Activated T-helper 1 cell treated with anti-CD3 and anti-CD28 coated beads, Interleukin-12 subunit alpha, Interleukin-12 subunit beta, Interleukin-2, Interleukin-4 antibody, amounts not matched to agents 30 ng/mL and 10 ng/mL and 1 ng/mL, durations not matched to agents 14 hours and 24 hours and 36 hours (primary cell): ENCODE measurements at places on chromosomes 16 and 17.

GRCh38 chr17:21250854-21251253, 2.4 kb downstream of the NATD1 start:
- no peak for DNase-seq

GRCh38 chr17:1882836-1883235, 53.0 kb downstream of the RPA1 start:
- no peak for DNase-seq

- DNase-seq = no peak
Measured at GRCh38 chr17:54770836-54771235, 129.8 kb upstream of the TOM1L1 start.

DNA sequence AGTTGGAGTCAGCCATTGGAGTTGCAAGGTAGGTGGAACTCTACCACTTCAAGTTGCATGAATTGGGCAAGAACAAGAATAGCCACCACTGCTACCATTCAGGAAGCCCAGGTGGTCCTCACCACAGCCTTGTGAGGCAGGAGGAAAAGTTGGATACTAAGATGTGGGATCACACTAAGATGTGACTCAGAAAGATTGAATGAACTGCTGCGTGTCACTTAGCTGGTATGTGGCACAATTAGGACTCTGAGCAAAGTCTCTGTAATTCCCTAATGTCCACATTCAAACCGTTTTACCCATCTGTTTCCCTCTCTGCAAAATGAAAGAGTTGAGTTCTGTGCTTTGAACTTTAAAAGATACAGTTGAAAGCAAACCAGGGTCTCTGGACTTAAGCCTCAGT, 44.7 kb upstream of the HS3ST3A1 start:
- DNase-seq = no peak

DNA sequence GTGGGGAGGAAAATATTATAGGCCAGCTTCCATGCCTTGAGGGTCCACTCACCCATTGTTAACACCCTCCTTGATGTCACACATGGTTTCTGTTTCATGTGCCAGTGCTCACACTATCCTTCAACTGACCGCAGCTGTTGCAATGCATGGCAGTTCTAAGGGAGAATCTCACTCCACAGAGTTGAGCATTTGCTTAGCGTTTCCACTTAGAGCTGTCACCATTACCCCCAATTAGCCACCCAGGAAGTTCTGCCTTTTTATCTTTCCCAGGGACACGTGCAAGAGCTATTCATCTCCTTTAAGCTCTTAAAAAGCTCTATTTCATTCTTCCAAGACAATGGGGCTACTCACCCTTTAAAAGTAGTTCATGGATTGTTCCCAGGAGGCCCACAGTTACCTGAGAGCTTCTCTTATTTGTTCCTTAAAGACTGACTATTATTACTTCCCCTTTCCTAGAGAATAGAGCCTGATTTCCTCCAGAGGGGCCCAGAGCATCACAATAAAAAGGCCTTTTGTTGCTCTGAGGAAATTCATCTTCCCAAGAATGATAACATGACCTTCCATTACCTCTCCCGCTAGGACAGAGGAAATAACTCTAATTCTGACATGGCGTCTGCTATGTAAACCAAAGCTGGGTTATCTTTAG, 126.8 kb downstream of the CACNG3 start:
- no peak for DNase-seq

- DNase-seq = no peak
Measured at GRCh38 chr16:53960050-53960812, 256.3 kb downstream of the FTO start.

DNA sequence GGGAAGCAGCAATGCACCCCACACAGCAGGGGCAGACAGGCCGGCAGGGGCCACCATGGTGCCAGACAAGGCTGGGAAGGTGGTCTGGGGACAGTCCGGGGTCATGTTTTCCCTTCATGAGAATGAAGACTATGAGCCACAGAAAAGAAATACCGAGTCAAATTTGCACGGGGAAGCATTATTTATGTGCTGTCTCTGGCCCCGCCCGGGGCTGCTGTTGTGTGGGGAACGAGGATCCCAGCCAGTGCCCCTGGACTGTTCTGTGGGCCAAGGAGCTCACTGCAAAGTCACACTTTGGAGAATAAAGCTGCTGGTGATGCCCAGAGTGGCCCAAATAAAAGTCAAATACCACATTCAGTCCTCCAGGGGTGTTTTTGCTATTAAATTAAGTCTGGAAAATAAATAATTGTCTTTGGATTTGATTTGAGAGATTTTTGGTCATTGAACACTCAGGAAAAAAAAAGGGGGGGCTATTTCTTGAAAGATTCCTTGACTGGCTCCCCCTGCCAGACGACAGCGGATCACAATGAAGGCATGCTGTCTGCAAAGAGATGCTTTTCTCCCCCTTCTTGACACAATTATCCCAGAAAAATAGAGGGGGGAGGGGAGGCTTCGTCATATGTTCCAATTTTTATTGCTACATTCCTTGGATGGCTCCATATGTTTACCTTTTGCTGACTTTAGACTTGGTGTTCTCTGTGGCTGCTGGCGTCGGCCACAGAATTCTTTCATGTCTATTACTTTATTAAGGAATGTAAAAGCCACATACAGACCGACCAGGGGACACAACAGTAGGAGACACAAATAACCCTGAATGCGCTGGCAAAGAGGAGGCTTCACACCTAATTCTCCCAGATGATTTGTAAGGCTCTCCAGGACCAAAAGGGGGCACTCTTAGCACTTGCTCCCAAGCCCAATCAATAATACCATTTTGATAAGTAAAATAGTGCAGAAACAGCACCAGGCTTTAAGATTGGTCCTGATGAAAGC, 27.1 kb upstream of the ANKFN1 start:
- no peak for DNase-seq

- DNase-seq = no peak
Measured at GRCh38 chr17:32192379-32192778, 50.1 kb downstream of the RHOT1 start.

GRCh38 chr17:78046923-78047322, 81.6 kb downstream of the TMC6 start:
- DNase-seq = no peak

DNA sequence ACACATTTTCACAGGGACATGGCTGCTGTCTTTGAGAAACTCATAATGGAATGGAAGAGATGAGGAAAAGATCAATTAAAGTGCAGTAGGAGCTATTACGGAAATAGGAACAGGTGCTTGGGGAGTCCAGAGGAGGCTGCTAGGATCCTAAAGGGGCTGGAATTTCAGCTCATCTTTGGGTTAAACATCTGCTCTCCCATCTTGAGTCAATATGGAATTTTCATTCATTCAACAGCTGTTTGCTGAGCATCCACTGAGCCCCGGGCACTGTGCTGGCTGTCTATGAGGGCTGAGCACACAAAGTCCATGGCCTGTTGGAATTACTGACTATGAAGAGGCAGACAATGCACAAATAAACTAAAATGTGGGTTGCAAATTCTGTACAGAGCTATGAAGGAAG, 47.9 kb downstream of the ASIC2 start:
- no peak for DNase-seq

- no peak for DNase-seq
Measured at GRCh38 chr17:31281061-31281460, 16.0 kb downstream of the OMG start.

GRCh38 chr17:75271233-75271954, 363 bp upstream of the MIF4GD start:
- peak; percentile 90 for DNase-seq

DNA sequence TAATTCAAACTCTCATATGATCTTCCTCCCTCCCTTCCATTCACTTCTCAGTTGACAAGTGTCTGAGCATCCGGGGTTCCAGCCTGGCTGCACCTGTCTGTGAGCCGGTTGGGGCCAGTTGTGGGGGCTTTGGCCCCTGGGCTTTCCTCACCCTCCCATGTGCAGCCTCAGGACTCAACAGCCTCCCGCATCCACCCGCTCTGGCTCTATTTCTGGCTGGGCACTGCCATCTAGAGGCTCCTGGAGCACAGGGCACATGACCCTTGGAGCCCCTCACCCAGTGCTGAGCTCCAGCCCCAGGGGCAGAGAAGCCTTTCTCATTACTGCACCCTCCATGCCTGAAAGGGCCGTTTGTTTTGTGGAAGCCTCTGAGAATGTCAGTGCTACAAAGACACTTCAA, 43.3 kb downstream of the HAPSTR1 start:
- DNase-seq = peak; percentile 40

DNA sequence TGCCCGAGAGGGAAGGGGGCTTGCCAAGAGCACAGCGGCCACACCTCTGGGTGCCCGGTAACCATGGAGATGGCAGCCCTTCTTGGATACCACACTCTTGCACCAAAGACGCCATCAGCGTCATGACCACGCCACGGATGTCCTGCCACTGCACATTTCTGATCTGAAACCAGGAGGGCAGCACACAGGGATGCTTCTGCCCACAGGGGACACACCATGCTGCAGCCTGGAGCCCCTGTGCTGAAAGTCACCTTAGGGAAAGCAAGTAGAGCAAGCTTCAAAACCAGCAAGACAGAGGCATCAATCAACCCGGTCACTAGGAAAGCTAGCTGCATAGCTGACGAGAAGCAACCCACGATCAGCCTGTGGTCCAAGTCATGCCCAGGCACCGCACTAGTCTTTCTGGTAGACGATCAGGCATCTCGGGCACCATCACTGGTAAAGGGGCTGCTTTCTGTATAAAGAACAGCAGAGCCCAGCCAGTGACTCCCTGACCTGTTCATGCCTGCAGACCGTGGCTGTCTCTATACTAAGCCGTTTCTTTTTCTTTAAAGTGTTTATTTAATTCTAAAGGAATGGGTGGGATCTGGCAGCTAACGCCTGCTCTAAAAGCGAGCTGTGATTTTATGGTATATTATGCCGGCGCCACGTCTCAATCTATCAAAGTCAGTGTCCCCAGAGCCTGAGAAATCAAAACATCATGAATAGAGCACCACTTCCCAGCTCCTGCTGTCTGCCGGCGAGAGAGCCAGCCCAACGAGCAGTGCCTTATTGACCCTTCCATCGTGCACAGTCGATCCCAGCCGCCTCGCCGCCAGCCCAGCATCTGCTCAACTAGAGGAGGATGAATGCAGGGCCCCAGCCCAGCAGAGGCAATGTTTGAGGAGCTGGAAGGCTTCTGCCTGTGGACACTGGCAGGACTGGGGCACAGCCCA, 244.7 kb downstream of the RBFOX3 start:
- no peak for DNase-seq

DNA sequence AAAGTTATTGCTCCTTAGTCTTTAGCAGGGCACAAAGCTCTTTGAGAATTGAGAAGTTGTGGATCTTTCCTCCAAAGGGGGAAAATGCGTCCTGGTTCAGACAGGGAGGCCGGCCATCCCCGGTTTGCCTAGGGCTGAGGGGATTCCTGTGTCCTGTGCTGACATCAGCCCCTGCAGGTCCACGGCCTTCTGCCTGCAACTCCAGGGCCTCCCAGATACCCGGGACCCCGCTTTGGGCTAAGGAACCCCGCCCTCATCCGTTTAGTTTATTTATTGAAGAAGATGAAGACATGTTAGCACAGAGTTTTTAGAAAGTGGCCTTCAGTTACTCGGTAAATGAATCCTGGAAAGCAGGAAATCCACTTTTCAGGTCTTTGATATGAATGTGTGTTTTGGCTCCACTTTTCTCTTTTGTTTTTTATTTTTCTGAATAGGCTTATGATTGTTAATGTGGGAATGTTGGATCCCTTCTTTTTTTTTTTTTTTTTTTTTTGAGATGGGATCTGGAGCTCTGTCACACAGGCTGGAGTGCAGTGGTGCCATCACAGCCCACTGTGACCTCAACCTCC, 65.6 kb downstream of the CRISPLD2 start:
- no peak for DNase-seq

GRCh38 chr17:40022961-40023541, 7.8 kb downstream of the CSF3 start:
- no peak for DNase-seq

- DNase-seq = peak; percentile 43
Measured at GRCh38 chr17:82647593-82648164, 565 bp downstream of the WDR45B start.

DNA sequence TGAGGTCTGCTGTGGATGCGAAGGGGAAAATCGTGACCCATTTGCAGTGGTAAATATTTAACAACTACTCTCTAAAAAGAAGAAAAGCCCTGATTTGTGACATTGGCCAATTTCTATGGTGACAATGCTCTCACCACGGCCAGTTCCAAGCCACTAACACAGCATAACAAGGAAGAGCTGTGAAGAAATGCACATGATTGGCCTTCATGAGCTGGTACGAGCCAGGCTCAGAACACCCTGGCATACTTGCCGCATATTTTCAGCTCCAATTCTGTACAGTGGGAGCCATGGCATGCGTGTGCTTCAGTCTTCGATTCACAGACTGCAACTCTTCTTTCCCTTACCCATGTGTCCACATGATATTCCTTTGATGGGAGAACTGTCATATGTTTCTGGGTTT, 363.9 kb upstream of the CDH5 start:
- no peak for DNase-seq

GRCh38 chr17:64270885-64271284, 7.8 kb upstream of the TEX2 start:
- DNase-seq = no peak

- DNase-seq = no peak
Measured at GRCh38 chr17:13055131-13055530, 37.3 kb upstream of the ELAC2 start.

- no peak for DNase-seq
Measured at GRCh38 chr17:82101301-82101715, 3.3 kb upstream of the FASN start.

DNA sequence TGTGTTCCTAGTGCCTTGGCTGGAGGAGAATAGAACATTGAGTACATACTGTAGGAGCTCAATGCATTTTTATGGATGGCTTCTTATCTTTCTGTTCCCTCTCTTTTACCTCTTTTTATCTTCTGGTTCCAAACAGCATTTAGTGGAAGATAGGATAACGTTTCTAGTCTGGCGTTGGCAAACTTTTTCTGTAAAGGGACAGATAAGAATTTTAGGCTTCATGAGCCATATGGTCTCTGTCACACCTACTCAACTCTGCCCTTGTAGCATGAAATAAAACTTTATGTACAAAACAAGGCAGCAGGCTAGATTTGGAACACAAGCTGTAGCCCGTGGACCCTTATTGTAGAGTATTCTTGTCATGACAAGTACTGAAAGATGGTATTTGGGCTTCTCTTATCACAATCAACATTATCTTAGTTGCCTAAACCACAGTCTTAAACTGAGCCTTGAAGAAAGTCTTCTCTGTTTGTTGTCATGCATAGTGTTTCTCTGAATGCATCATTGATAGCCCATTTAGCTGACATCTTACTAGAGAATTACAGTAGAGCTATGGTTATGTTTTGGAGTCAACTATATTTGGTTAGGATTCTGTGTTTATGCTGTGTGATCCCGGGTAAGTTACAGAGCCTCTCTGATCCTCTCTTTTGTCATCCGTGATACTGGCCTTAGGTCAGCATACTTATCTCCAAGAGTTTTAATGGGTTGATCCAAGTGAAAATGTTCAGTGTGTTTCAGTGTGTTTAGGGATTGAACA, 80.2 kb downstream of the HS3ST4 start:
- DNase-seq = no peak

- no peak for DNase-seq
Measured at GRCh38 chr16:66741950-66742808, 9.2 kb downstream of the DYNC1LI2 start.

- DNase-seq = no peak
Measured at GRCh38 chr17:59825533-59826322, 67.0 kb downstream of the TUBD1 start.

- DNase-seq = no peak
Measured at GRCh38 chr17:18093616-18094408, 6.1 kb downstream of the DRG2 start.
